Stimulated activated naive CD8-positive, alpha-beta T cell treated with anti-CD3 and anti-CD28 coated beads, Interleukin-15, amount 100 ng/mL, for 72 hours (primary cell): ENCODE measurements at places on chromosomes 12 and 14.

- no peak for DNase-seq
Observed at GRCh38 chr12:122943196-122943595, 23.1 kb downstream of the ABCB9 start.

- DNase-seq = no peak
Observed at GRCh38 chr12:54262403-54262925, 17.5 kb downstream of the CBX5 start.

- no peak for DNase-seq
Observed at GRCh38 chr12:113794774-113795173, 171.4 kb downstream of the RBM19 start.

DNA sequence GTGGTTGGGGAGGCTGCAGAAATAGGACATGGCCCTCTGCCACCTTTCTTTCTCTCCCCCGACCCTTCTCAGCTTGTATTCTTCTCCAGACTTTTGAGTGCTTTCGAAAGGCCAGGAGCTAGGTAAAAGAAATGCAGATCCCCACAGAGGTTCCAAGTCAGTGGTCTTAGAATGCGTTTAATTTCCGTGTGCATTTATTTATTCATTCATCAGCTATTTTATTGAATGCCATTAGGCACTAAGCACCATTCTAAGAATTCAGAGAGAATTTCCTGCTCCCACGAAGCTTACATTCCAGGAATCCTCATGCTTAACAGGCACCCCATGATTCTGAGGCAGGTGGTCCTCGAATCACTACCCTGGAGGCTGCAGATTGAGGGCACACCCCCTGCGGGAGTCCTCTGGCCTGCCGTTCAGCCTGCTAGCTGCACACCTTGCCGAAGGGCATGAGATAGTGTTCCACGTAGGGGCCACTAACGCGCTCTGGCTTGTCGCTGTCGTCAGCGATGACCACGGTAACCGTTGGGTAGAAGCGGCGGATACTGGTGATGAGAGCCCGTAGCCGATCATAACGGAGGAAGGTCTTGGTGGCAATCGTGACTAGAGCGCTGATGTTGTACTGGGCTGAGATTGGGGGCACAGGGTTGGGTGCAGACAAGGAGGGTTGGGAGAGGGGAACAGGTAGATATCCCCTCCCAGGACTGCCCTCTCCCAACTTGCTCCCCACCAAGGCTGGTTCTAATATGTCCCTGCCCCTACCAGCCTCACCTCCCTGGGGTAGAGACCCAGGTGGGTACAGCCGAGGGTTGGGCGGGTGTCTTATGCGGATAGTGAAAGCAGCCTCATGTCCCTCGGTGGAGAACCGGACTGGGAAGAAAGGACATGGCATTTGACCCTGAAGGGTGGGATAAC is 4.5 kb downstream of the B4GALNT1 start:
- DNase-seq = peak; percentile 12

DNA sequence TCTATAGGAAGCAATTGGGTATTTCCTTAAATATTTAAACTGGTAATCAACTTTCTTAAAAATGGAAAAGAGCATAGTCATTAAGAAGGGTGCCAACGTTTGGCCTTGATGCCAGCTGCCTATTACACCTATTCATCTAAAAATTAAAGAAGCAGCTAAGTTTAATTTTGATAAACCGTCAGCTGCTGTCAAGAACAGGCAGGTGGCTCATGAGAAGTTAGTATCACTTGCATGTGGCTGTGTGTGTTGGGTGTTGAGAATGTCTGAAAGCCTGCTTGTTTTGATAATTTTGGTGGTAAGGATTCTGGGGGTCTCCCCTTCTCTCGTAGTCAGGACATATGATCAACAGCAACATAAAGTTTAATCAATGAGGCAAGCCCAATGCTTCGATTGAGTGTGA is 6.5 kb downstream of the GLRX5 start:
- no peak for DNase-seq

DNA sequence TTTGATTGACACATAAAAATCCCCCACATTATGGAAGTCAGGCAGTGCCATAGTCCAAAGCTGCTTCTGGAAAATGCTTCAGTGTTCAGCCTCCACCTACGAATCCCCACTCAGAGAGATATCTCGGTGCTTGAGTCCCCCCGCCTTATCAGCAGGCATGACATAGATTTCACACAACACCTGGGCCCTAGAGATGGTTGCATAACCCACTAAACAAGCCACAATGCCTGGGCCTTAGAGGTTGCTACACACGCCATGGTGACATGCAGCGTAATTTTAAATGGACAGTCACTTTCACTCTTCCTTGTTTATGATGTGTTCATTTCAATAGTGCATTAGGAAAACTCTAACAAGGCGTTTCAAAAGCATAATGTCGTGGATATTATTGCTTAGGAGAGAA is 38.0 kb downstream of the CCDC60 start:
- no peak for DNase-seq

DNA sequence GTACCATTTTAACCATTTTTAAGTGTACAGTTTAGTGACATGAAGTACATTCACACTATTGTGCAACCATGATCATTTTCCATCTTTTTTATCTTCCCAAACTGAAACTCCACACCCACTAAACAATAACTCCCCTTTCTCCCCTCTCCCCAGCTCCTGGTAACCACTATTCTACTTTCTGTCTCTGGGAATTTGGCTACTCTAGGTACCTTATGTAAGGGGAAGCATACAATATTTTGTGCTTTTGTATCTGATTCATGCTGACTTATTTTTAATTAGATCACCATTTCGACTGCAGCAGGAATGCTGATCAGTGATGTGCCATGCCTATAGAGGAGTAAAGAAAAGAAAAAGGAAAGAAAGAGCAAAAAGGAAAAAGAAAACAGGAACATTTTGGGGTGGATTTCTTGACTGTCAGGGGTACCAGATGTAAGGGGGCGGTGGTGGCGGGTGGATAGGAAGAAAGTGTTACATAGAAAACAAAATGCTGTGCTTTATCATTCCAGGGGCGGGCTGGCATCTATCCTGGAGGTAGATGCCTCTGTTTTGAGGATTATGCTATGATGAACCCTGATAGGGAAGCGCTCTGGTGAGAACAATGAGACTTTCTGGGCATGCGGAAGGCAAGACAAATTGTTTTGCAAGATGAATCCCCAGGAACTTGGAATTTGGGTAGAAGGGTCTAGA is 45.2 kb upstream of the CTDSP2 start:
- no peak for DNase-seq

DNA sequence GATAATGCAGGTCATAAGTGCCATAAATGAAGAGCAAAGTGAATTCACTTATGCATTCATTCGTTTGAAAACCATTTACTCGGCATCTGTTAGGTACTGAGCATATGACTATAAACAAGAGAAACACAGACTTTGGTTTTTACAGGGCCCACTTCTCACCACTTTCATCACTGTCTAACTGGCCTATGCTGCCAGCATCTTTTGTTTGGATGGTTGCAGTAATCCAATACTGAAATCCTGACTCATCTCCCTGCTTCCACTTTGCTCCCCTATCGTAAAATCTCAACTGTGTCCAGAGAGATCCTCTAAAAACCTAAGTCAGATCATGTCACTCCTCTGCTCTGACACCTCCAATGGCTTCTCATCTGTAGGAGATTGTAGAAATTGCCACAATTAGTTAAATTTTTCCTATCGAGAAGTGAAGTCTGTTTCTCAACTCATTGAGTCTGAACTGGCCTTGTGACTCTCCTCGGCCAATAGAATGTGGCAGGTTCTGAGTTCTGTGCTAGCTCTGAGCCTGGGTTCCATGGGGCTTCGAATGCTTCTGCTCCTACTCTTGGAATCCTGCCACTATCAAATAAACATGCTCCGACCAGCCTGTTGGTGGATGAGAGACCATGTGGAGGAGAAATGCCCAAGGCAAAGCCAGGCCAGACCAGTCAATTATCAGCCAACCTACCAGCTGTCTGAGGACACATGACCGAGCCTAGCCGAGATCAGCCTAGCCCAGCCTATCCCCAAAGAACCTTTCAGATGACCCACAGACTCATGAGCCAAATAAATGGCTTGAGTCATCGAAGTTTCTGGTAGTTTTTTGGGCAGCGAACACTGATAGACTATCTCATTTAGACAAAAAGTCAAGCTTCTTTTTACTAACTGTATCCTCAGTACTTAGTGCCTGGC is 2.2 kb upstream of the BATF start:
- no peak for DNase-seq

GRCh38 chr14:59768855-59769375 is 101.7 kb downstream of the RTN1 start:
- DNase-seq = no peak

DNA sequence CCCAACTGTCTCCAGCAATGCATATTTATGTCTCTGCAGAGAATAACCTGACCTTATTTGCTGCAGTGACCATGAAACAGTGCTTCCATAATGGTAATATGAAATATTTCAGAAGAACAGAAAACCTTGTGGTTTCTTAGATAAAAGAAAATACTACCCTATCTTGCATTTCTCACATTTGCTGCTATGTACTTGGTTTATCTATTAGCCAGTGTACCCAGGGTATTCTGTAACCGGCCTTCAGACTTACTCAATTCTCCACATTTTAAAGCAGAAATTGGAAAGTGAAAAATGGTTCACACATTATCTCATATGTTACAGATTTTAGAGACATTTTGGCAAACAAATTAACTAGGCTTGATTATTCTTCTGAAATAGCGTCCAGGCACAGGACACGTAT is 57.9 kb upstream of the CCDC91 start:
- no peak for DNase-seq

GRCh38 chr14:39080886-39081285 is 22.1 kb downstream of the SEC23A start:
- no peak for DNase-seq

DNA sequence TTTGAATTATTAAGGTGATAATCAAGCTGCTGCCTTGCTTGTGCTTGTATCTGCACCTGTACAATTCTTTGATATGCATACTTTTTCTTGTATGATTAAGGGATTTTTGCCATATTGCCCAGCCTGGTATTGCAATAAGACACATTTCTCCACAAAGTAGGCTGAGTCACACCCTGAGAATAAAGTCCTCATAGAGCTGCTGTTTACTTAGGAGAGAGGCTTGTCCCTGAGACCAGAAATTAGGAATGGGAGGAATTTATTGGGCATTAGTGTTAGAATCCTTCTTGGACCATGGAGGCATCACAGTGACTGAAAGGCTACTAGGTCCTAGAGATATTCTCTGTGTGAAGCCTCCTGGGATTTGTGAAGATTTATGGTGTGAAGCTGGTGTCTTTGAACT is 506.8 kb upstream of the FBXO33 start:
- DNase-seq = no peak

GRCh38 chr14:36647417-36647823 is 14.2 kb upstream of the PAX9 start:
- DNase-seq = no peak

GRCh38 chr12:31570880-31571279 is 20.1 kb downstream of the DENND5B start:
- DNase-seq = no peak

GRCh38 chr14:72675126-72675525 is 218.8 kb downstream of the DPF3 start:
- DNase-seq = no peak

- DNase-seq = no peak
Observed at GRCh38 chr14:89628521-89628920, 211.5 kb upstream of the FOXN3 start.

DNA sequence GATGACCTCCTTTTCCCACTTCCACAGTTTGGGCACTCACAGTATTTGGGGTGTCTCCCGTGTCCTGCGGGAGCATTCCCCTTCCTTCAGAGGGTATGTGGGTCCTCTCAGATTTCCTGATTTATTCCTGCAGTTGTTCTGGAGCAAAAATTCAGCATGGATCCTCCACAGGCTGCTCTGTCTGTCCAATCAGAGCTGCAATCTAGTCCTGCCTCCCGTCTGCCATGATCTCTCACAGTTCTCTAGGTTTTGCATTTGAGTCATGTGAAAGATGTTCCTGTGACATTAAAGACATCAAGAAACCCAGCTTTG is 435.9 kb downstream of the TMTC2 start:
- DNase-seq = no peak

DNA sequence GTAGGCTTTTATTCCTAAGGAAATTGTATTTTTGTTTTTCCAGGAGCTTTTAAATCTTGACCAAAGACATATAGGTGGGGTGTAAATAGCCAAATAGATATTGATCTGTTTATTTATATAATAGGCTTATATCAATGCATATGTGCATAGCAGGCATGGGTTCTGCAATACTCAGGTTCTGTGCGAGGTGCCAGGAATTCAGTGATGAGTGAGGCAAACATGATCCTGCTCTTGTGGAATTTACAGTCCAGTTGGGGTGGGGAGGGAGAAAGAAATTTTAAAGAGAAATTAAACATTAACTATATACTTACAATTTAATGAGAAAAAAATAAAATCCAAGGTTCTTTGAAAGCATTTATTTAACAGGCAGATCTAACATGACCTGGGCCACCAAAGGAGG is 160.3 kb upstream of the HIF1A start:
- DNase-seq = no peak

DNA sequence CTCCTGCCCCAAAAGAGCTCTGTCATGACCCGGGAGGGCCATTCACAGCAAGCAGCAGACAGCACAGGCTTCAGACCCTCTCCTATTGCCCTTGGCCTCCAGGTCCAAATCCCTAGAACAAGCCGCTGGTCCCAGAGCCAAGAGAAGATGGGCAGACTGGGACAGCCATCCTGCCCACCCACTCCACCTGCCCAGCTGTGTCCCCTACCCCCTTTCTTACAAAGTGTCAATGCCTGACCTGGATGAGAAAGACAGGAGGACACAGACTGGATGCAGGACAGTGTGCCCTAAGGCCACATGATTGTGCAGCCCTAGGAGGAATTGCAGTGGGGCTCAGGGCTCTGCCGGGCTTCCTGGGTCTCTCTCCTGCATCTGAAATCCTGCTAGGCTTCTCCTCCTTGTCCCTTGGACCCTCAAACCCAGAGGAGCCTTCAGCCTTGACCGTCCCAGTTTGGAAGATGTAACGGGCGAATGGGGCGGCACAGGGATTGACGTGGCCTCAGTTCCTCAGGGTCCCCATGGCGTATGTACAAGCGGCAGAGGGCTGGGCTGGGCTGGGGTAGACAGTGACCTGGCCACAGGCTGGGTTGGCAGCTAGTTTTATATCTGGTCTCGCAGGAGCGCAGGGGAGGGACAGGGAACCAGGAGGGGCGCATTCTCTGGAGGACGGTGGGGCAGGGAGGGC is 27.1 kb upstream of the BCDIN3D start:
- DNase-seq = no peak

GRCh38 chr14:102171173-102172020 is 31.7 kb downstream of the WDR20 start:
- no peak for DNase-seq

DNA sequence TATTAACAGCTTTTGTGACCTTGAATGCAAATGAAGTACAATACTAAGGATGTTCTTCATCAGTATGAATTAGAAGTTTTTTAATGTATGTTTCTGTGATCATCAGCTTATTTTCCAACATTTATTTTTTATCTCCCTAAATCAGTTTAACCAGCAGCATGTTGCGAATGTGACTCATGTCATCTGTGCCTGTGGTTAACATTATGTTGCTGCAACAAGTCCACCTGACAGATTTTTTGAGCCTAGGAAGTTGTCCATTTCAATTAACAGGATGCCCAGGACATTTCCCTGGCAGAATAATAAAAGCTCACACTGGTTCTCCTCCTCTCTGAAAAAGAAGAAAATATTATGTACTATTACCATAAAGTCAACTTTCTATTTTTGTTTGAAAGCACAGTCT is 155.5 kb downstream of the SYT1 start:
- no peak for DNase-seq
